WERI-Rb-1 (cell line): ENCODE measurements at places on chromosomes 2 and 18.

- no peak for DNase-seq
These were observed 79.3 kb downstream of the ASAP2 start for GRCh38 chr2:9285921-9286320.

DNA sequence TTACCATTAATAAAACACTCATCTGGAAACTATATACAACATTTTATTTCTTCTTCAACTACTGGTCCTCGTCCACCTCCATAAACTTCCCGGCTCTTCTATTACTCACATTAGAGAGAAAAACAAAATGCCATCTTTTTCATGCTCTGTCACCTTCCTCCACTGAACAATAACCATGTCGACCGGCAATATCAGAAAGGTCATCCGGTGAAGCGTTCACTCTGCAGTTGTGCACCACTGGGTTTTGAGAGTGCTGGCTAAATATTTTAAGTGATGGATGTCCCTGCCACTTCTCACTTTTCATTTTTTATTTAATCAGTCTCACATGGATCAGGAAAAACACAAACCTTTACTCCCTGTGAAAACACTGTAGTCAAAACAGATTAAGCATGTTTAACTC is 48.2 kb downstream of the SPP2 start:
- DNase-seq, result no peak

- peak; percentile 74 for DNase-seq
These were observed 2.1 kb downstream of the ARID5A start for GRCh38 chr2:96538487-96539214.

DNA sequence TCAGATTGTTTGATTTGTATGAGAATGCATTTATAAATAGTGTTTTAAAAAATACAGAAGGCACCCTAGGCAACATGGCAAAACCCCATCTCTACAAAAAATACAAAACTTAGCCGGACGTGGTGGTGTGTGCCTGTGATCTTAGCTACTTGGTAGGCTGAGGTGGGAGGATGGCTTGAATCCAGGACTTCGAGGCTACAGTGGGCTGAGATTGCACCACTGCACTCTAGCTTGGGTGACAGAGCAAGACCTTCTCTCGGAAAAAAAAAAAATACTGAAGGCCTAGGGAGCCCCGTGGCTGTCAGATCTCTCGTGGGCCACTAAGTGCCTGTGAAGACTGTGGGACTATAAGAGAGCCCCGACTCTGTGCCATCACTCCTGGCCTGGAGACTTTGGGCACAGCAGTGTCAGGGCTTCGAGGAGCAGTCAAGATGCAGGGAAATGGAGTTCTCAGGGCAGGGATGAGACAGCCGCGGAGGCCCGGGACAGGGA is 40.5 kb downstream of the MYO7B start:
- DNase-seq, result no peak
